Esophagus squamous epithelium (tissue), 5 donors: ENCODE measurements at places on chromosomes 6 and 20.

GRCh38 chr20:47922269-47922668 is 137.0 kb upstream of the SULF2 start:
- DNase-seq = no peak

DNA sequence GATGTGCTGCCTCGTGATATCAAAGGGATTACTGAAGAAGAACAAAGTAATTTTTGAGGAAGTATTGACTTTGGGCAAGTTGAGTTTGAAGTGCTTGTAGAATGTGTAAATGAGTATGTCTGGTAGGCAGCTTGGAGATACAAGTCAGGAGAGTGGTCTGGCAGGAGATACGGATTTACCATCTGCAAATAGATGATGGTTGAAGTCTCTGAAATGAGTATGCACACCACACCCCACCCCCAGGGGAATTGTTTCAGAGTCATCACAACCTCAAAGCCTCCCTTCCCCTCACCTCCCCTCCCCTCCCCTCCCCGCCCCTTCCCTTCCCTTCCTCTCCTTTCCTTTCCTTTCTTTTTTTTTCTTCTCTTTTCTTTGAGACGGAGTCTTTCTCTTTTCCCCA is 16.4 kb upstream of the MCUR1 start:
- no peak for DNase-seq

DNA sequence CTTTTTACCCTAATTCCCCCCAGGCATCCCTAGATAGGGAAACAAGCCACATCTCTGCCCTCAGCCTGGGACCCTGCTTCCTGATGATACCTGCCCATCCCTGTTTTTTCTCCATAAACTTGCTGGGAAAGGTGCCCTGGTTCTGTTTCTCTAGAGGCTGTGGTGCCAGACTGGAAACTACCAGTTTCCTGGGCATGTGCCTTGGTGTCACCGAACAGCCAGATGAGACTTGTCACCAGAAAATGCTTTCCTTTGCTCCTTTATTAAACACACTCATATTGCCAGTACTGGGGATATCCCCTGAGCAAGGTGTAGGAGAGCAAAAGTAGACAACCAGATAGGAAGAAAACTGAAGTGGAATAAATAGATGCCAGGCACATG is 16.8 kb downstream of the SRSF3 start:
- DNase-seq = no peak

- DNase-seq = no peak
Observed at GRCh38 chr20:37455659-37456058, 65.4 kb upstream of the NNAT start.

GRCh38 chr6:14472986-14473337 is 355.4 kb downstream of the CD83 start:
- DNase-seq = no peak

GRCh38 chr6:142853244-142854180 is 91.5 kb downstream of the HIVEP2 start:
- DNase-seq = no peak

GRCh38 chr6:136347847-136348246 is 58.2 kb upstream of the BCLAF1 start:
- DNase-seq = no peak
